Pulmonary artery endothelial cell (primary cell): ENCODE measurements at places on chromosomes 1 and 21.
A peak's percentile ranks its signal among the peaks of the same experiment; 100 is the strongest.

GRCh38 chr1:81155131-81155530 lies 645.6 kb upstream of the ADGRL2 start:
- DNase-seq, result no peak

DNA sequence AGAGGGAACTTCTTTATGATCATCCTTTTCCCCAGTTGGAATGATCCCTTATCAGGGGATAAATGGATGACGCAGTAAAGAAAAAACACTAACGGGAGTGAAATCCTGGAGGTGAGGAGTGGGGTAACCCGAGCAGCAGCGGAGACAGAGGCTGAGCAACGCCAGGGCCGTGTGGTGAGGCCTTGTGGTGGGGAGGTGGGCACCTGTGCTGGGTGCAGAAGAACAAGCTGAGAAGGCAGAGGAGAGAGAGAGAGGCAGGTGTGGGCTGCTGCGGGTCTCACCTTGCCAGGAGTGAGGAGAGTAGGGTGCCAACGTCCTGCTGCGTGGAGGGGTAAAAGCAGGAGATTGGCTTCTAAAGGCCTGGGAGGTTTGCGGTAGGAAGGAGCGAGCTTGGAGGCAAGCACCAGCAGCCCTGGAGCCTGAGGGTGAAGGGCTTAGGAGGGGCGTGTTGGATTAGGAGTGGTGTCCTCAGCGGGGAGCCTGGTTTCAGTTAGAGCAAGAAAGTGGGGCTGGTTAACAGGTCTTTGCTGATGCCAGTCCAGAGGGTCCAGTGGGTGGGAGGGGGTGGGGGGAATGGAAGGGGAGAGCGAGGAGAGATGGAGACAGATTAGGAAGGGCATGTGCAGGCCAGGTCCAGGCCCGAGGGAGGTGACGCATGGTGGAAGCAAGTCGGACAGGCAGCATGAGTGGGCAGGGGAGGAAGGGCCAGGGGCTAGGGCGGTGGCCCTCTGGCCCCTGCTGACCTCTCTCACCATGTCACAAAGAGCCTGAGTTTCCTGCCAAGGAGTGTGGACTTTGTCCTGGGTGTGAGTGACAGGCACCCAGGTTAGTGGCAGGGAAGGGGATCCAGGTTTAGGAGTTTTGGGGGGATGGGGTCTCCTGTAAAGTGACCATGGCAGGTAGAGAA lies 36.7 kb upstream of the LHX4 start:
- no peak for DNase-seq

DNA sequence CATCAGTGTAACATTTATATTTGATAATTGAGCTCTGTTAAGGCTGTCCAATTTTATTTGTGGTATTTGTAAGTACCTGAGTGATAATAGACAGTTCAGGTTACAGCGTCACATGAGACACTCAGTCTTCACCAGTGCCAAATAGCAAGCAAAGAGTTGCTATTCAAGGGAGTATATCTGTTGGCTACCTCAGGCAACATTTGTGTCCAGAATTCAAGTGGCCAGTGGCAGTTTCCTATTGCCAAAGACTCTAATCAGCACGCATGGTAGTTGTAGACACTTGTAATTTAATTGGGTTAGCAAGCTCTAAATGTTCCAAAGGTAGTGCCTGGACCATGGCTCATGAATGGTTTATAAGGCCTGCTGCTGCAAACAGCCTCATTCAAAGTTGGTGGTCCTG lies 1524.3 kb upstream of the B3GALT2 start:
- no peak for DNase-seq

DNA sequence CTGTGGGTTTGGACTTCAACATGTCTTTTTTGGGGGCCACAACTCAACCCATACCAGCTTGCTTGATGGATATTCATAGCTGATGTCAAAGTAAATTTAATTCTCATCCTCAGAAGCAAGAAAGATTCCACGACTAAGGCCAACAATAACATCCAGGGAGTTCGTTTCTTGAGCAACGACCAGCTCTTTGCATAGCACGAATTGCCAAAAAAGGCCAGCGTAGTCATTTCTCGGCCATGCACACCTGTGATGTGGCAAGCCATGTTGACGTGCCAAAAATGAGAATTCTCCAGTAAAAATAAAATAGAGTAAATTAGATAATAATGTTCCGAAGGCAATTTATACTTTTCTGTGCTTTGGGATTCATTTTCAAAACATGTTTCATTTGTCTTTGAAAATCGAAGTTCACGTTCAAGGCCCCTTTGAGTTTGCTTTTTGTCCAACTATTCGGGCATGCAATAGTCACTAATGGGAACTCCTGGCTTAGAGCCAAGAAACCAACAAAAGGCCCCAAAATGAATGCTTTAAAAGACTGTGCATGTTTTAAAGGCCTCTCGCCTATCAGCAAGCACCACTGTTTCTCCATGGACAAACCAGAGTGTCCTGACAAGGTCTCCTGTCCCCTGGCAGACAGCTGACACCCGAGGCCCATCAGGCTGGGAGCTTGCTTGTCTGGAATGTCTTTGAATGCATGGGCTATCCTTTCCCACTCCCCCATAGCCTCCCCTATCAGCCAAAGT lies 14.4 kb upstream of the IGSF5 start:
- DNase-seq, result no peak

DNA sequence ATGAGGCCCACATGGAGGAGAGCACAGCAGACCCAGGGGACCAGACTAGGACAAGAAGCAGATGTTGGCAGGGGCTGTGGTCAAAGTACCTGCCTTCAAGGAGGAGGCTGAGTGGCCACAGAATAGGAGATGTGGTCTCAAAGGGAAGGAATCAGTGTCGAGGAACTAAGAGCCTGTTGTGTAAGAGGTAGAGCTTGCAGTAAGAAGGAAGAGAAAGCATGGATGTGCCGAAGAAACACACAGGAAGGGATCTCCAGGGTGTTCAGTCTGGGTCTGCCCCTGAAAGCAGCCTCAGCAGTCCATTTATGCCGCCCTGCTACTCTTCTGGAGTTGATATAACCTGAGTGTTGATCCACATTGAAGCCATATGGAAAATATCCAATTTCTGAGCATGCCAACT lies 83.9 kb downstream of the NID1 start:
- DNase-seq, result no peak

GRCh38 chr21:42414928-42415769 lies 11.4 kb downstream of the UBASH3A start:
- no peak for DNase-seq

DNA sequence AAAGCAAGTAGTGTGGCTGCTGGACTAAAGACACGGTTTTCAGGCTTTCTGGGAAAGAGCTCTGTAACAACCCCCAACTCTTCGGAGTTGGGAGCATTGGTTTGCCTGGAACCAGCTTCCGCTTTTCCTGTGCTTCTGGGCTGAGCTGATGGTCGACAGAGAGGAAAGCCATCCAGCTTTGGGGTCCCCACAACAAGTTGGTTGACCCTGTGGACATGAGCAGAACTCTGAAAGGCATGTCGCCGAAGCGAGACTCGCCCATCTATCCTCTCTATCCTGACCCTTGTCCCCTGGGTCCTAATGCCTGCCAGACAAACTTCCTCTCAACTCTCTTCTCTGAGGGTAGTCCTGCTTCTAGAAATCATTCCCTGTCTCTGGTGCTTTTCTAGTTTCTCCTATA lies 31.9 kb upstream of the FCGR2A start:
- DNase-seq, result no peak

DNA sequence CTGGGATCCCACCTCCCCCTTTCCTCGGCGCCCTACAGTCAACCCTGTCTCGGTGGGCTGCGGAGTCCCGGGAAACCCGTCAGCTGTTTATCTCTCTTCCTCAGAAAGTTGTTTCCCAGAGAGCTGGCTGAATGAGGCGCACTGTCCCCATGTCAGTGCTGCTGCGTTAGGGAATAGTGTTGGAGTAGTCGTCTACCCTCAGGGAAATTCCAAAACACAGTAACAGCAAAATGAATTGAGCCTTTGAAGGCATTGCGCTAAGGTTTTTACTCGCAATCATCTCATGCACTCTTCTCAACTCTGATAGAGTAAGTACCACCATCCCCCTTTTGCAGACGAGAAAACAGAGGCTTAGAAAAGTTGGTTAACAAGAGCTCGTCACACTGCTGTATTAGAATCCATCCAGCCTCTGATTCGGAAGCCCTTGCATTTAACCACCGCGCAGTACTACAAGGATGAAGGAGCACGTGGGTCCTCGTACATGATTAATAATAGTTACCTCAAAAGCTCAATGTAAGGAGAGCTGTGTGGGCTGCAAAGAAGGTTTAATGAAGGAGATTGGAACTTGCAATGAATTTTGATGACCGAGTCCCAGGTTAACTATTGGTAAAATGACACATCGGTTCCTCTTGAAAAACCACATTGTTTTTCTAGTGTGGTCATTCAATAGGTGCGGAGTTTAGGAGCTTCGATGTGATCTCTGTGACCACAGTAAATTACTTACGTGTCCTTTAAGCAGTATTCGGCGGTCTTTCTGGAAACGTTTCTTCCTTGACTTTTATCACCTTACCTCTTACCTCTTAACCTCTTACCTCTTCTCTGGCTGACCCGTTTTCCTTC lies 788 bp upstream of the EDEM3 start:
- no peak for DNase-seq

GRCh38 chr1:200275415-200275814 lies 134.4 kb downstream of the ZNF281 start:
- DNase-seq, result no peak

GRCh38 chr1:104120525-104120924 lies 370.8 kb downstream of the AMY1C start:
- DNase-seq, result no peak

DNA sequence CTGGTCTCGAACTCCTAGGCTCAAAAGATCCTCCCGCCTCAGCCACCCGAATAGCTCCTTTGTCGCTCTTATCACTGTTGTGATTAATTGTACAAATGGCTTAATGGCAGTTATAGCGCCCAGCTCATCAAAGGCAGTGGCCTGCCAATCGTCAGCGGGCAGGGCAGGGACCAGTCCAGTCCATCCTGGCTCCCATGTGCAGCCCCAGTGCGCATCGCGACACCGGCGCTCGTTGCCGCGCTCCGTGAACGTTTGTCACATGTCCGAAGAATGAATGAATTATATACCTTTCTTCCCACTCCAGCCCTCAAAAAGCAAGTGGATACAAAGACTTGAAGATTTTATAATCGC lies 18.4 kb downstream of the MTX1 start:
- no peak for DNase-seq

GRCh38 chr1:187262731-187263130 lies 434.0 kb downstream of the PLA2G4A start:
- no peak for DNase-seq

DNA sequence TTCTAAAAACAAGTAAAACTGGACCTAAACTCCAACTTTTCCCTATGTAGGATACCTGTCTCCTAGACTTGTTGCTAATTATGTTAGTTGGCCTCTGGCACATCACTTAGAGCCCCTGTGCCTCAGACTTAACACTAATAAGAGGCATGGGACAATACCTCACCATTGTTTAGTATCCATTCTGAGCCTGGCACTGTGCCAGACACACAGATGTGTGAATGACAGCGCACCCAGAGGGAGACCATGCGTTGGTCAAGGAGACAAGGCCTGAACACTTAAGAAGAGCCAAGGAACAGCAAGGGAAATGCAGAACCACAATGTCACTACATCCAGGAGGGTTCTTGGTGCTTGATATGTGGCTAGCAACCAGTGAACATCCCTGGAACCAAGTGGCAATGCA lies 189.1 kb downstream of the FGGY start:
- no peak for DNase-seq

DNA sequence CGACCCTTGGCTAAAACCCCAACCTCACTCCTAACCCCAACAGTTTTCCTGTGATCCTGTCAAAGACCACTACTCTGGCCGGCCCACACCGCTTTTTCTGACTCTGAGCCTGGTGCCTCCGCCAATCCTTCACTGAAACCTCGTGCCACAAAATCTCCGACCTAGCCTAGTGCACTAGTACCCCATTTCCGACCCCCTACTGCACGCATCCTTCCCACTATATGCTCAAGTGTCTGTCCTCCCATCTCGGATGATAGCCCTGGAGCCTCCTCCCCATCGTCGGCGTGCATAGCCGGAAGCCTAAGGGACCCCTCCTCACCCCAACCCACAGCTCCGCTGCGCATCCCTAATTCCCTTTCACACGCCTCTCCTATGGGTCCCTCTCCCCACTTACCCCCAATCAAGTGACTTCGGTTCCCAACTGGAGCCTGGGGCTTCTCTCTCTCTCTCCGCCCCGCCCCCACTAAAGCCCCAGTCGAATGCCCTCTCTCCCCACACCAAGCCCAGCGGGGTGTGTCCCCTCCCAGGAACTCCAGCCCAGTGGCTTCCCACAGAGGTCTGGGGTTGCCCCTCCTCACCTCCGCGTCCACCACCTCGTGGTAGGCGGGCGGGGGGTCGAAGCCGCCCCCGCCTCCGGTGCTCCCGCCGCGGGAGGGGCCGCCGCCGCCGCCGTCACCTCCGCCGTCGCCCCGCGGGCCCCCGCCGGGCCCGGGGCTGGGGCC lies 791 bp downstream of the USP24 start:
- DNase-seq, result no peak

DNA sequence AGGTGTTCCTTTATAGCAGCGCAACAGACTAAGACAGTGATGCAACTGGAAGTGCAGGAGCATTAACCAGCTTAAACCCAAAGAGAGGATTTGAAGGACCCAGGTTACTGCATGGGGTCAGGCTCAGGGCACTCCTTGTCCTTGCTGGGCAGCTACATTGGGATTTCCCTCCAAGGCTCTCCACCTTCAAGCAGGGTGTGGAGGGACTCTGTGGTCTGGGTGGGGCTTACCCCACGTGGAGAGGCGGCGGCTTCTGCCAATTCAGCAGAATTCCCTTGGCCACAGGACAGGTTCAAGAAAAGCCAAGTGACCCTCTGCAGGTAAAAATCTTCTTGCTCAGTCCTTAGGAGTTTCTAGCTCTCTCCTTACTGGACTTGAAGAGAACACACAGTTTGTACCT lies 6.5 kb downstream of the RRP1B start:
- no peak for DNase-seq

DNA sequence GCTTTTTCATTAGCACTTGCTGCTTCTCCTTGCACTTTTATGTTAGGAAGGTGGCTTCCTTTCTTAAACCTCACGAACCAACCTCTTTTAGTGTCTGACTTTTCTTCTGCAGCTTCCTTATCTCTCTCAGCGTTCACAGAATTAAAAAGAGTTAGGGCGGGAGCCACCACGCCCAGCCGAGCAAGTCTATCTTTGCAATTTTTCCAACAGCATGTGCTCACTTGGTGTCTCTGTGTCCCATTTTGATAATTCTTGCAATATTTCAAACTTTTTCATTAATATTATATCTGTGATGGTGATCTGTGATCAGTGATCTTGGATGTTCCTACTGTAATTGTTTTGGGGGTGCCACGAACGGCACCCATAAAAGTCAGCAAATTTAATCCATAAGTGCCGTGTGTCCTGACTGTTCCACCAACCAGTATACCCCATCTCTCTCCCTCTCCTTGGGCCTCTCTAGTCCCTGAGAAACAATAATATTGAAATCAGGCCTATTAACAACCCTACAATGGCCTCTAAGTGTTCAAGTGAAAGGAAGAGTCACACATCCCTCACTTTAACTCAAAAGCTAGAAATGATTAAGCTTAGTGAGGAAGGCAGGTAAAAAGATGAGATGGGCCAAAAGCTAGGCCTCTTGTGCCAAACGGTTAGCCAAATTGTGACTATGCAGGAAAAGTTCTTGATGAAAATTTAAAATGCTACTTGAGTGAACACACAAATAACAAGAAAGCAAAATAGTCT lies 15.9 kb upstream of the ITPKB start:
- DNase-seq, result no peak

GRCh38 chr1:80251591-80251990 lies 1245.1 kb upstream of the ADGRL4 start:
- no peak for DNase-seq

- DNase-seq, result peak; percentile 57
Observed at GRCh38 chr1:94025383-94026340, 95.3 kb downstream of the ABCA4 start.
